ENCODE measurements at places on chromosomes 3 and 15.
A peak's percentile ranks its signal among the peaks of the same experiment; 100 is the strongest.

DNA sequence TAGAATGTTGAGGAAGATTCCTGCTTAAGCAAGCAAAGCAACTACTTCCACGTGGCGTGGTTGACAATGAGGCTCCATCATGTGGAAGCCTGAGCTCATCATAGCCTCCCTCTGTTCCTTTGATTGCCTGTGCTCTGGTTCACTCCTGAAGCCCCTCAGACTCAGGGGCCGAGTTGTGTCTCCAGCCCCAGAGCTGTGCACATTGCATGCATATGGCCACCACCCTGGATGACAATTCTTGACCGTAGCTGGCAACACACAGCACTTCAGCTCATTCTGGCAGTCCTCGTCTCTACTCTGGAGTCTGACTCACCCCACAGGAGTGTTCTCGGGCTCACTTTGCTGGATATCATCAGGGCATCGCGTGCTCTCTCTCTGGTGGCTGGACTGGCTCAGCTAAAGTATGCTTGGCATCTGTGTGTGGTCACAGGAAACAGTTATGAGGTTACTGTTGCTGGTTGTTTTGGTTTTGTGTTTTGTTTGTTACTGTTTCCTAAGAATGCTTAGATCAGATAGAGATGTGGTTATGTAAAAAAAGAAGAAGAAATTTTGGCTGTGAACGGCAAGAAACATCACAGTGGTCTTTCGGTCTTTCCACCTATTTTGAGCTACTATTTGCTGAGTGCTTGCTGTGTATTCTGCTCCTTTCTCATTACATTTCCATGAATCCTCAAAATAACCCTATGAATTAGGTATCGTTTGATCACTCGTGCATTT, 41.6 kb upstream of the MRPS22 start:
- no peak for DNase-seq

GRCh38 chr3:103295974-103296570, 861.3 kb downstream of the ZPLD1 start:
- DNase-seq, result no peak

- DNase-seq, result peak; percentile 64
Measured at GRCh38 chr15:76190751-76191538, 120.3 kb downstream of the ETFA start.

GRCh38 chr3:105649480-105649879, 219.3 kb downstream of the CBLB start:
- no peak for DNase-seq

- peak; percentile 22 for DNase-seq
Measured at GRCh38 chr3:193780810-193781478, 187.9 kb downstream of the OPA1 start.

DNA sequence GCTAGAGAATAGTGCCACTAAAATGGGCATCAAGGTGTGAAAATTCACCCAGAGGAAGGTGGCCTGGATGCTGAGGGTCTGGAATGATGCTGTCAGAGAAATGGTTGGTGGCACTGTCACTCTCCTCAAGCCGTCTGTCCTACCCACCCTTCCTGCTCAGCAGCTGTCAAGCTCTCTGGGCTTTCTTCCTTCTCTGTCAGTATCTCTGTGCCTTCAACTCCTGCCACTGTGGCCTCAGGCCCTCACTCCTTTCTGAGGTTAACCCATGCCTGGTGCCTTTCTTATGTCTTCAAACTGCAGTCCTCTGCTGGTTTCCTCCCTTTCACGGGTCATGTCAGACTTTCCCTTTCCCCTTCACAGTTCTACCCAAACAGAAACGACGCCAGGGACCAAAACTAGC, 4.4 kb downstream of the MYO5C start:
- DNase-seq, result no peak

DNA sequence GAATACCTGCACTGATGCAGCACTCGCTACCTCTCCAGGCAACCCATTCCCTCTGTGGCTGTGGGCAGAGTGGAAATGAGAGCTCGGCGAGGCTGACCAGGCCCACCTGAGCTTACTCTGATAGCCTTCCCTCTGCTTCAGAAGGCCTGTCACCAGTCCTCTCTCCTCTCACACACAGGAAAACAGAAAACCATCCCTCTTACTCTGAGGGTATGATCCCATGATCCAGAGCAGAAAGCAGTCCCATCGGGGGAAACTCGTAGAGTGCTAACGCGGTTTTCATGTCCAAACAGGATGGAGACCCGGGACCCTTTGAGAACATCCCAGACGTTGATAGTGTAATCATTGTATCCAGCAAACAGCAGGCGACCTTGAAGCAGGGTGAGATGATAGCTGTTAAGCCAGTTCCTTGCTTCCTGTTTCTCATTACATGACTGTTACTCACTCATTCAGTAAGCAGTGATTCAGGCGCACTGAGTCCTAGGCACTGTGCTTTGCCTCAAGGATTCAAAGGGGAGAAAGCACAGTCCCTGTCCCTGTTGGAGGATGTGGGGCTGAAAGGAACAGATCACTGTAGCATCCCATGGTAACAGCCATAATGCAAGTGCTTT, 11.8 kb upstream of the BCL2L10 start:
- DNase-seq, result no peak

GRCh38 chr3:158101335-158102241, 4.6 kb downstream of the SHOX2 start:
- DNase-seq, result no peak

DNA sequence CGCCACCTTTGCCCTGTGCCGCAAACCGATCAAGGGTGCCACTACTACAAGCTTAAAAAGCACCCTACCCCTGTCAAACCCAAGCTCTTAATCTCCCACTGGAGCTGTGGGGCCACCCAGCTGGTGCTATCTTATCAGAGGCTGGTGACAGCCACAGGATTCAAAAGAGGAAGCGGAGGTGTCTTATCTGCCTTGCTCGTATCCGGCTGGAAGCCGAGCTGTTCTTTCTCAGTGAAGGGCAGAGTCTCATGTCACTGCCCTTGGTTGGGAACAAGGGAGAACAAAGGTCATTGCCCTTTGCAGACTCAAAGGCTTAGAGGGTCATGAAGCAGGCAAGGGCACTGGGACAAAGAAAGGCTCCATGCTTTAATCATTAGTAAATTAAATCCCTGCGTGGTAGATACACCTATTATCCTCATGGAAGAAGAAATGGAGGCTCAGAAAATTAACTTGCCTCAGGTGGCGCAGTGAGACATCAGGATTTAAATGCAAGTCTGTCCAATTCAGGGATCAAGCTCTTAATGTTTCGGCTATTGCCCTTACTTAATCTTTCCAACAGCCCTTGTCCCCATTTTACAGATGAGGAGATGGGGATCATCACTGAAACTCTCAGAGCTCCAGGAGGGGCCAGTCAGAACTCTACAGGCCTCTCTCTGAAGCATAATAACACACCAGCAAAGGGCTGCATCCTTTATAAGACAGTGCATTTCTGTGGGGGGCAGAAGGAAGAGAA, 360.0 kb upstream of the PROK2 start:
- no peak for DNase-seq

DNA sequence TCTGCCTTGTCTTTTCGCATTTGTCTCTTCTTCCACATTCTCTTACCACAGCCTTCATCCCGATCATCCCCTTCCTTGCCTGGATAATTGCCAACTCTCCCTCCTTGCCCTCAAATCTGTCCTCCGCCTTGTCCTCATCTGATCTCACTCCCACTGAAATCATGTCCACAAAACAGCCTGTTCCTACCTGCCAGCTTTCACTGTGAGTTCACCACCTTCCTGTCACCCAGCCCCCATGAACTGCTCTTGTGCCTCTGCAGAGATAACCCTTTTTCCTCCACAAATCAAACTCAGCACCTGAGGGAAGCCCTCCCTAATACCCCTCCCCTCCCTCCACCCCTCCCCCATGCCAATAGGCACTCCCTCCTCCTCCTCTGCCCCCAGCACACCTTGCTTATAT, 4.8 kb upstream of the ADCY5 start:
- DNase-seq, result no peak

DNA sequence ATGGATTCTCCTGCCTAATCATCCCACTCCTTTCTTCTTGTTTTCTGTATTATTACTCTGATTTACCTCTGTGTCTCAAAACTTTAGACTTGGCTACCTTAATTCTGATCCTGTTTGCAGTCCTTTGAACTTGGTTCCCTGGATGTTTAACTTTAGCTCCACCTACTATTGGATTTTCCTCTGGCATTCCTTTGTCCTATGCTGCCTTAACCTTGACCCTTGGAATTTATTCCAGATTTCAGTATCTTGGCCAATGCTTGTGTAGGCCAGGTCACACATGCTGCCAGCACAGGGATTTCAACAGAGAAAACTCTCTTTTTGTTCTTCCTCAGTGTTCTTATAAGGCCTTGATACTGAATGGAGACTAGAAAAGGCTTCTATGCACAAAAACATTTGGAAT, 65.0 kb upstream of the DNAJC19 start:
- DNase-seq, result no peak

- no peak for DNase-seq
Measured at GRCh38 chr3:85576697-85577200, 618.0 kb downstream of the CADM2 start.

GRCh38 chr15:42549032-42549491, 424 bp downstream of the HAUS2 start:
- DNase-seq, result no peak

GRCh38 chr15:62269504-62269903, 104.4 kb upstream of the C2CD4B start:
- DNase-seq, result no peak

DNA sequence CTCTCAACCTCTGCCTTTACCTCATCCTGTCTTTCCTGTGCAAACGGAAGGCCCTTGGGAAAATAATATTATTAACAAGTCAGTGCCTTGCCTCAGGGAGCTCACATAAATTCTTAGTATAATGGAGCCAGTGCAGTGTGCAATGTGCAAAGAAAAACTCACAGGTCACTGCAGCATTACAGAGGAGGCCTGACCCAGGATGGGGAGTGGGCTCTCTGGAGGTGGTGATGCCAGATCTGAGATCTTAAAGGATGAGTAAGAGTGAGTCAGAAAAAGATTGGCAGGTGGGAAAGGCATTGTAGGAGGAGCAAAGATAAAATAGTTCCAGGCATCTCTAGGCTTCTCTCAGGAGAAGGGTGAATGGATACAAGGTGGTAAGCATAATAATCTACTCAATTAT, 185.6 kb upstream of the ADAMTS9 start:
- DNase-seq, result no peak

DNA sequence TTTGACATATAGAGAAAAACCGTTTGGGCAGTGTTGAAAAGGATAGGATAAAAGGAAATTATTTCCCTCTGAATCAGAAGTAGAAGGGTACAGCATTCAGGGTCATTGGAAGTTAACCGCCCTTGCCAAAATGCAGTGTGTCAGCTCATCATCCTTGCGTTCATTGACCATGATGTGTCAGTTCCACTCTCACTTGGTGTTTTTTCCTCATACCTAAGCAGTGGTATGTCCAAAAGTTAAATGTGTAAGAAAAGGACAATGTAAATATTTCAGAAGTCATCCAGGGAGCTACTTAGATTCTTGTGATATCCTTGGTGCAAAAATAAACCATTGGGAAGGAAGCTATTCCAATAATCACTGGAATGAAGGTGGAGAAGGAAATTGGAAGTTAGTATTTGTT, 50.7 kb downstream of the MAP6D1 start:
- DNase-seq, result no peak

DNA sequence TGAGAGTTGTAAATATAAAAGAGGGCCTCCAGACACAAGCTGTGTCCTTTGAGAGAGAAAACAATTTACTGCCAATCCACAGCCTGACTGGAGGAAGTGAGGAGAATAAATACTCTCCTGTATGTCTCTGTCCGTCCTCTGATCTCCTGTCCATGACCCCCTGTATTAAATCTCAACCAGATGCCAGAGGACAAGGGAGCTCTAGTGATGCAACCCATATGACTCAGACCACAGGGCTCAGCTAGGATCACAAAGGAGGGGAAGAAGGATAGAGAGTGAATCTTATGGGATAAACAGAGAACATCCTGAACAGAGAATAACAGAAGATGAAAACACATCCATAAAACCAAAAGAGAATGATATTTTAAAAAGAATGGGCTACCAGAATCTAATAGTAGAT, 482.6 kb downstream of the PLOD2 start:
- DNase-seq, result no peak

- no peak for DNase-seq
Measured at GRCh38 chr3:27431116-27431515, 53.1 kb downstream of the SLC4A7 start.

GRCh38 chr3:139468399-139468798, 7.9 kb downstream of the RBP2 start:
- no peak for DNase-seq

DNA sequence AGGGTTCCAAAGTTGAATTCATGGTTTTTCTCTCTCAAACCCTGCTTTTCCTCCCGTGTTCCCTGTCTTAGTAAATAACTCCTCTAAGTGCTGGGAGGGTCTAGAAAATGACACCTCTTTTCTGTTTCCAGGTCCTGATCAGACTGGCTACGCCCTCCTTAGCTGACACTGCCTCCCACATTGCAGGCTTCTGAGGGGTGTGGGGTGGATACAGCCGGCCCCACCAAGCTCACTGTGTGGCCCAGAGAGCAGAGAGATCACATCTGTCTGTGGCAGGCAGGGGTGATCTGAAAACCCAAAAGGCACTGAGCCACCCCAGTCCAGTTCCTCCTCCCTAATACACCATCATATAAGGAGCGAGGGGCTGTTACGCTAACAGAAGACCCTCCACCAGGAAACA, 62.7 kb downstream of the BDH1 start:
- DNase-seq, result no peak

DNA sequence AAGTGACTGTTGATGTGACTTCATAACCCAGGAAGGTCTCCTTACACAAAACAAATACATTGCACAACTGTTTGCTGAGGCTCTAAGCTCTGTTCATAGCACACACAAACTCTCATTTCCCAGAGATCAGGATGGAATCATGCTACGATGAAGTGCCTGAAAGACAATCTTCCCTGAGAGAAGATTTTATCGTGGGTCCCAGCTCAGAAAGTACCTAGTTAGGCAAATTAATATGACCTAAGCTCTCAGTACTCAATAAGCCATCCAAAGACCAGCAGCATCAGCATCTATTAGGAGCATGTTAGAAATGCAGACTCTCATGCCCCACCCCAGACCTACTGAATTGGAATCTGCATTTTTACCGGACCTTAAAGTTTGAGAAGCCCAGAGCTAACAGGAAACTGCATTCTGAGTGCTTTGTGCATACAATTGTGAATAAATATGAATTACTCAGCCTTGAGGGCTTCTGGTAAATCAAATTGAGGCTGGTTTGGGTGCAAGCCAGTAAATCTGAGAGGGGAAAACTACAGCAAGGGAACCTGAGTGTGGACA, 161.5 kb upstream of the C2CD4B start:
- no peak for DNase-seq

DNA sequence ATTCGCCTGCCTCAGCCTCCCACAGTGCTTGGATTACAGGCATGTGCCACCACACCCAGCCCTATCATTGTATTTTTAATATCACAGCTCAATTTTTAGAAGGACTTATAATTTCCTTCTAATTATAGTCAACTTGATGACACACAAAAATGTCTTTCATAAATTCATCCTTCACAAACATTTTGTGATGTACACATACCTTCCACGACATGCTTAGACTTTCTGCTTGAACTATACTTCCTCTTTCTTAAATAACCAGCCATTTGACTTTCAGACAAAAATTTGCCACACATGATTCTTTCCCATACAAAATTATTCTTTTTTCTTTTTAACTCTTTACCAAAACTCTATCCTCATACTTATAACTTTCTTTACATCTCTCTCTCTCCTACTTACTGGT, 48.4 kb upstream of the CCK start:
- no peak for DNase-seq
